ENCODE measurements at places on chromosomes 12 and 14.

DNA sequence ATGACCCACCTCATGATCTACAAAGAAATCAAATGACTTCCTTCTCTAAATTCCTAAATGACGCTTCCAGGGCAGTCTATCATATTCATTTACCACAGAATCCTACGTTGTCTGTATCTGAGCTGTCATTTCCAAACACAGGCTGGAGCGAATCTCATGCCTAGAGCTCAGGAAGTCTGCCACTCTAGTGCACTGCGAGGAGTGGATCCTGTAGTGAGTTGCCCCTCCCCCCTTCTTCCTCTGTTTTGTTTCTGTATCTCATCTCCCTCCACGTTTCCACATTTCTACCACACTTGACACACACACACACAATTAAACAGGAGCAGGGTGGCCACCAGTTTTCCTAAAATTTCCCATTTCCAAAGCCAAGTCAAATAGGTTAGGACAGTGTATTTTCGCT is 415.4 kb upstream of the PRICKLE1 start:
- no peak for DNase-seq

DNA sequence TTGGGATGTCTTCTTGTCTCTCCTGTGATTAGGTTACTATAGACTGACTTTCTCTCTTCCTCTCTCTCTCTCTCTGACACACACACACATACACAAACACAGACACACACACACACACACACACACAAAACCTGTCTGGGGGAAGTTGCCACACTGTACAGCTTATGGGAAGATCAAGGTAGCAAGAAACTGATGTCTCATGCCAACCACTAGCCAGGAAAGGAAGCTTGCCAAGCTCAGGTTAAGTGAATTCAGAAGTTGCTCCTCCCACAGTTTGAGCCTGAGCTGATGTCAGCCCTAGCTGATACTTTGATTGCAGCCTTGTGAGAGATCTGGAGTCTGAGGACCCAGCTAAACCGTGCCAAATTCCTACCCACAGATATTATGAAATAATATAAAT is 67.1 kb downstream of the PPFIA2 start:
- no peak for DNase-seq

DNA sequence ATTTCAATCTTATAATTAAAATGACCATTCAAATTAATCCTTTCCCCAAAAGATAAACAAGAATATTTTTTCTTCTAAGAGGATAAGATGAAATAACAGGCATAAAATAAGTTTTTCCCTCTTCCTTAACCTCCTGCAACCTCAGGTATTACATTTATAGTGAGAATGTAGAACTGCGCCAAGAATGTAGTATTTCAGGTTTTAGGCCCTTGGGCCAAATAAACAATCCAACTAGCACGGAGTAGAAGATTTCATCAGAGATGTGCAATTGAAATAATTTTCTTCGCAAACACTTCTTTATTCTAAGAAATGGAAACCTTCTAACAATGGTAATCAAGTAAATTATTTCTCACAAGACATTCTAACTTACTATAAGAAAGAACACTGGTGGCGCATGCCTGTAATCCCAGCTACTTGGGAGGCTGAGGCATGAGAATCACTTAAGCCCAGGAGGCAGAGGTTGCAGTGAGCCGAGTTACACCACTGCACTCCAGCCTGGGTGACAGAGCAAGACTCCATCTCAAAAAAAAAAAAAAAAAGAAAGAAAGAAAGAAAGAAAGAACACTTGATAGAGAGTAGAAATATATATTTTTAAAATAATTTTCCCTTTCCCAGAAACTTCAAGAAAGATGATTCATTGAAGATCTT is 100.8 kb downstream of the TAOK3 start:
- DNase-seq = no peak

GRCh38 chr14:73223049-73223448 is 14.3 kb upstream of the PAPLN start:
- DNase-seq = no peak

- no peak for DNase-seq
Observed at GRCh38 chr14:53958628-53959027, 2.0 kb upstream of the BMP4 start.

DNA sequence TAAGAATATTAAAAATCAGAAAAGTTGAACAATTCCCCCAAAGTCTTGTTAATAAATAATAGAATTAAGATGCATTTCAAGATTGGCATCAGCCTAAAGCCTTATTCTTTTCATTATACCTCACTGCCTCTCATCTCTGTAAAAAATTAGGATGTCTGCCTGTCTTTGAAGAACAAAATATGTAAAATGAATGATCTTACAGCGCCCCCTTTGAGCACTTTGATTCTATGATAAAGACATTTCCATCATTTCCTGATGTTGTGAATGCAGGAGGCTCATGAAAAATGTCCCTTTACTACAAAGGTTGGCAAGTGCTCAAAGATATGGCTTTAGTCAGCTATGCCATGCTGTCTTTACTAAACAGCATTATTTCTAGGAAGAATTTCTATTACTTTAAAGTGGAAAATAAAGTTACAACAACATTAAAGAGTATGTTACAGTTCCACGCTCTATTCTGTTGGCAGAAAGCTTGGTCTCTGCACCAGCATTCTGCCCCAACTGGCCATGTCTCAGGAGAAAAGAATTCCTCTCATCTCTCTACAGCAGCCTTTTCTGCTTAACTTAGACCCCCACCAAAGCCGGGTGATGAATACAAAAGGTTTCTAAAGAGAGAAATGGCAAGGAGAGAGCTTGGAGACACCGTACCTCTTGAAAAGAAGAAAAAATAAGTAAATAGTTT is 95.1 kb downstream of the LLPH start:
- DNase-seq = no peak

DNA sequence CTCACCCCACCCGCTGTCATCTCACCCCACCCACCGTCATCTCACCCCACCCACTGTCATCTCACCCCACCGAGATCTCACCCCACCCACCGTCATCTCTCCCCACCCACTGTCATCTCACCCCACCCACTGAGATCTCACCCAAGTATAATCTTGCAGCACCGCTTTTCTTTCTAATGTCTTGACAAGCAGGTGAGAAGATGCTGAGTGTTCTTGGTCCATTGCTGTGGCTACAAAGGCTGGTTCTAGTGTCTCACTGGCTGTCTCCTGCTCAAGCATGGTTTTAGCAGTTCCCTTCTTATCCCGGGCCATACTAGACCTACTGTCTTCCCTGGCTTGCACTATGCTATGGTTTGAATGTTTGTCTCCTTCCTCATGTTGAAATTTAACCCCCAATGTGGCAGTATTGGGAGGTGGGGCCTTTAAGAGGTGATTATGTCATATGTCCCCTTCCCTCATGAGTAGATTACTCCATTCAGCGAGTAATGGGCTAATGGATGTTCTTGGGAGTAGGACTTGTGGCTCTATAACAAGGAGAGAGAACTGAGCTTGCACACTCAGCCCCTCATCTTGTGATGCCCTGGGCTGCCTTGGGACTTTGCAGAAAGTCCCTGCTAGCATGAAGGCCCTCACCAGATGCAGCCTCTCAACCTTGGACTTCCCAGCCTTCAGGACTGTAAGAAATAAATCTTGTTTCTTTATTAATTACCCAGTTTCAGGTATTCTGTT is 47.7 kb upstream of the PPP2R5C start:
- no peak for DNase-seq
